ENCODE measurements at places on chromosomes 4 and X.

- no peaks in the 10 kb centered on the region for H3K27me3 ChIP-seq
- H3K36me3 ChIP-seq = peaks cover 16% of the 10 kb centered on the region
- H3K27ac ChIP-seq = no peak overlapping the region
- no peak for DNase-seq
These were observed 57.5 kb upstream of the ZCCHC13 start for GRCh38 chrX:74246524-74246923.

DNA sequence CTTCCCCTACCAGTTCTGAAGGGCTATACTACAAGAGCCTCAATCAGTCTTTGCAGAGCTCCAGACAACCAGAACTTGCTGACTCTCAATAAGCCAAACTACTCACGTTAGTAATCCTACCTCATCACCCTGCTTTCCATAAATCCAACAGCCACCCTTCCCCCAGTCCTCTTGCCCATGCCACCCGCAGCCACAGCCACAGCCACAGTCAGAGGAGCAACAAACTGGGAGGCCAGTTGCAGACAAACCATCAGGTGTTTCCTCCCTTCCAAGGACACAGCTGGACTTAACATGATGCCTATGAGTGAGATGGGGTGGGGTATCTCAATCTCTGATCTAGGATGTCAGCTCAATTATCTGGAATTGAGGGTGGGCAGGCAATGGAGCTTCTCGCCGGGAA lies 1.0 kb downstream of the GABRA3 start:
- H3K4me3 ChIP-seq = no peak overlapping the region
- no peaks in the 10 kb centered on the region for H3K27me3 ChIP-seq
- H3K27ac ChIP-seq = no peak overlapping the region

GRCh38 chr4:145546175-145546915 lies 64.7 kb downstream of the SMAD1 start:
- no peak overlapping the region for H3K27ac ChIP-seq
- DNase-seq = no peak
- H3K36me3 ChIP-seq = no peaks in the 10 kb centered on the region
- H3K27me3 ChIP-seq = no peaks in the 10 kb centered on the region
- H3K4me1 ChIP-seq = no peaks in the 10 kb centered on the region
- no peak overlapping the region for H3K4me3 ChIP-seq

DNA sequence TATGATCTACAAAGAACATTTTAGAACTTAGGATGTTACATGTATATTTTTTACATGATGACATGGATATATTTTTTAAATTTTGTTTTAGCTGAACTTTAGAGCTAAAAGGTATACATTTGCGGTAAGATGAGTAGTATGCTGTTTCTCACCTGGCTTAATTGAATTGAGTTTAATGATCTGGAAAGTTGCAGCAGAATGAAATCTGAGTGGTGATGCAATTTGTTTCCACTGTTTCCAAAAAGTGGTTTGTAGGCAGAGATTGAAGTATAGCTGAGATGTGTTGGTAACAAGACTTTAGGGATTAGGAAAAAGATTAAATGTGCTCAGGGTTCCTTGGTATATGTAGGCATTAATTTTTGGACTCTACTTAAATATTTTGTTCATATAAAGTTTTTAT lies 68.1 kb downstream of the HPF1 start:
- H3K4me3 ChIP-seq = no peak overlapping the region
- H3K27me3 ChIP-seq = no peaks in the 10 kb centered on the region
- no peak overlapping the region for H3K27ac ChIP-seq
- H3K36me3 ChIP-seq = peaks cover 23% of the 10 kb centered on the region

Measured in effector memory CD8-positive, alpha-beta T cell (primary cell).